Islet precursor cell (in vitro differentiated cells): ENCODE measurements at places on chromosomes 13 and 19.

- no peak for DNase-seq
Measured at GRCh38 chr13:95708811-95709500, 32.0 kb downstream of the DNAJC3 start.

DNA sequence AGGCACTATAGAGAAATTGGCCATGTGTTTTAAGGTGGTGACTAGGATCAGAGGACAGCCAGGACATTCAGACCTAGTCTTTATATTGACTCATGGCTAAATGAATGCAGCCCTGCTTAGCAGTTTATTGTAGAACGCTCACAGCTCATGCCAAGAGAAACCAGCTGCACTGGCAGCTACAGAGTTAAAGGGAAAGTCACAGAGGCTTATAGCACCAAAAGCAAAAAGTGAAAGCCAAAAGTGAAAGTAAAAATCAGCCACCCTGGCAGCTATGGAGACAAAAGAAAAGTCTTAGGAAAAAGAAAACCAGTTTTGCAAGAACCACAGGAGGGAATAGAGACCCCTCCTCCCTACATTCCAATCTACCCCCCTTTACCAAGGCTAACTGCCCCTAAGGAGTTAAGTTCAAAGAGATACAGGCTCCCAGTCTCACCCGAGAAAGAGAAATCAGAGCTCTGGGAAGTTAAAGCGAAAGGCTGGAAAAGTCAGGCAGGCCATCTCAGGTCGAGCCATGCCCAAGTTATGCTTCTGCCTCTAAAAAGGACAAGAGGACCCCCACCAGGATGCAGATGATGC lies 99.0 kb downstream of the ZNF429 start:
- DNase-seq: no peak

GRCh38 chr19:5635427-5635826 lies 12.5 kb downstream of the SAFB start:
- no peak for DNase-seq

DNA sequence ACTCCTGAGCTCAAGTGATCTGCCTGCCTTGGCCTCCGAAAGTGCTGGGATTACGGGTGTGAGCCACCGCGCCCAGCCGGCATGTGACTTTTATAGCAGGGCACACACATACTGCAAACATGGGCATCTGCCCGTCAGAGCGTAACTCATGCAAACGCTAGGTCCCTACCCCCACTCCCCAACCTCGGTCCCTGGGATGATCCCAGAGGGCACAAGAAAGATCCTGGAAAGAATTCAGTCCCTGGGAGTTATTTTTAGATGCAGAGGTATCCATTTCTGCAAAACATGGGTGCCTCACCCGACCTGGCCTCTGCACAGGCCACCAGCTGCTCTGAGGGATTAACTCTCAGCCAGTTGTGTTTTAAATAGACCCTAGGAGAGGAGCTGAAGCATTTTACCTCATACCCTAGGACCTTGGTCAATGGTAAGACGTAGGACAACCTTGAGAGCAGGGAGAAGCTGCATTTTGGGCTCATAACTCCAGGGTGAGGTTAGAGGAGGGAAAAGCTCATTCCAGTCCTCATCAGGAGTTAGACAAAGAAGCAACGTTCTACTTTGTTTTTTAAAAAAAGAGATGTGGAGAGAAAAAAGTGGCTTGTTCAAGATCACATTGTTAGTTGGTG lies 10.8 kb downstream of the TMEM38A start:
- DNase-seq: no peak

DNA sequence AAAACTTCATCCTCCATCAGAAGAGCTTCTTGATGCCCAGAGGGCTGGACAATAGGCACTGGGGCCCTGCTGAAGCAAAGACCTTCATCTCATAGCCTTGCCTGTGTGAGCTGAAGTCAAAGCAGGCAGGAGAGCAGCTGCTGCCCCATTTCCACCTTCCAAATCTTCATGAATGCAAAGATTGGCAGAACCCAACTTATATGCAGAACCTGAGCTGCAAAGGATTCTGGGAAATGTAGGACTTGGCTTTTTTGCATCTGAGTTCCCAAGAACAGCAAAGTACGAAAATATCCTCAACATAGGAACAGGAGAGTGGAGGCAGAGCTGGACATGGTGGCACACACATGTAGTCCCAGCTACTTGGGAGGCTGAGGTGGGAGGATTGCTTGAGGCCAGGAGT lies 30.8 kb downstream of the CKM start:
- no peak for DNase-seq

GRCh38 chr13:33284031-33284430 lies 1.5 kb downstream of the STARD13 start:
- DNase-seq: no peak

DNA sequence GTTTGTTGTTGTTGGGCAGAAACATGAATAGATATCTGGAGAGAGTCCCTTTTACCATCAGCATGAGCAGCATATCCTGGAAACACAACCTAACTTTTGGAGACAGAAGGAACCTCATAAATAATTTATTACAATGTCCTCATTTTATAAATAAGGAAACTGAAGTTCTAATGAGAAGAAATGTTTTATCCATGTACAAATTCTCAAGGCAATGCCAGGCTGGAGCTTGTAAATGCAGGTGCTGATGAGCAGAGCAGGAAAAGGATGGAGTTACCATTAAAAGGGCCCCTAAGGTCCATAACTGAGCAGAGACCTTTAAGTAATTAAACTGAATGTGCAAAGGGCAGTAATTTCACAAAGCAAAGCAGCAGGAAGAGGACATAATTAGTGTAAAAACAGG lies 17.3 kb downstream of the LCP1 start:
- DNase-seq: no peak

- no peak for DNase-seq
Measured at GRCh38 chr13:99565478-99566124, 64.3 kb downstream of the TM9SF2 start.

DNA sequence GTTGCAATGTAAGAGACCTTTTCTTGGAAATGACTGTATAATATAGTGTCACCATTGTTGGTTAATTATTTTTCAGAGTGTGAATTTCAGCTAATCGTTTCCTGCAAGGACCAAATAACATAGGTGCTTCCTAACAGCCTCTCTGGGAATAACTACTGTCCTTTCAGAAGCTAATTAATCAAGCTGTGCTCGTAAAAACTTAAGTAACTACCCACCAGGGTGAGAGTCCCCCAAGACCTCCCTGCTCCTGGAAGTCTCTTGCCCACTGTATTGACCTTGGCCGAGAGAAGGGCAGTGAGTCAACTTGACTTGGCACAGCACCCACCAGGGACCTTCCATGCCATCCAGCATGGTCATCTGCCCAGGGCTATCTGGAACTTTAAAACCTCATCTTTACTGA lies 50.3 kb downstream of the UQCRFS1 start:
- no peak for DNase-seq

- no peak for DNase-seq
Measured at GRCh38 chr13:98182589-98182988, 5.5 kb upstream of the RNF113B start.

DNA sequence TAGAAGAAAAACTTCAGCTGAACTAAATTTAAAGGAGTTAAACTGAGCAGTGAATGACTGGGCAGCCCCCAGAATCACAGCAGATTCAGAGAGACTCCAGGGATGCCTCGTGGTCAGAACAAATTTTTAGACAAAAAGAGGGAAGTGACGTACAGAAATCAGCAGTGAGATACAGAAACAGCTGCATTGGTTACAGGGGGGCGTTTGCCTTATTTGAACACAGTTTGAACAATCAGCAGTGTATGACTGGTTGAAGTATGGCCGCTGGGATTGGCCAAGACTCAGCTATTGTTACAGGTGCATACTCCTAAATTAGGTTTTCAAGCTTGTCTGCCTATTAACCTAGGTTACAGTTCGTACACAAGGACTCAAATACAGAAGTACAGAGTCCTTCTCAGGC lies 2.2 kb upstream of the SPRYD7 start:
- no peak for DNase-seq

DNA sequence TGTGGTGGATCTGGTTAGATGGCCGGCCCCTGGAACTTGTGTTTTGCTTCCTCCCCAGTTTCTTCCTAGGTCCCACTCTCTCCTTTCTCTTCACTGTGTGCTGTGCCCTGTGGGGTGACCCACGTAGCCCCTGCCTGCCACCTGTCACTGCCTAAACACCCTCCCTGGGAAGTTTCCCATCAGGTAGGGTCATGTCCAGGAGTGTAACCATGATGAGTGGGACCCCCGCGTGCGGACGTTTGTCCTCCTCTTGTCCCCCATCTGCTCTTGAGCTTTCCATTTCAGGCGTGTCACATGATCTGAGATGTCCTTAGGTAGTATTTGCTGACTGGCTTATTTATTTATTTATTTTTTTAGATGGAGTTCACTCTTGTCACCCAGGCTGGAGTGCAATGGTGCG lies 61.3 kb downstream of the ARHGEF7 start:
- DNase-seq: no peak

- DNase-seq: peak; percentile 54
Measured at GRCh38 chr13:40667622-40667978, 1.2 kb upstream of the FOXO1 start.

DNA sequence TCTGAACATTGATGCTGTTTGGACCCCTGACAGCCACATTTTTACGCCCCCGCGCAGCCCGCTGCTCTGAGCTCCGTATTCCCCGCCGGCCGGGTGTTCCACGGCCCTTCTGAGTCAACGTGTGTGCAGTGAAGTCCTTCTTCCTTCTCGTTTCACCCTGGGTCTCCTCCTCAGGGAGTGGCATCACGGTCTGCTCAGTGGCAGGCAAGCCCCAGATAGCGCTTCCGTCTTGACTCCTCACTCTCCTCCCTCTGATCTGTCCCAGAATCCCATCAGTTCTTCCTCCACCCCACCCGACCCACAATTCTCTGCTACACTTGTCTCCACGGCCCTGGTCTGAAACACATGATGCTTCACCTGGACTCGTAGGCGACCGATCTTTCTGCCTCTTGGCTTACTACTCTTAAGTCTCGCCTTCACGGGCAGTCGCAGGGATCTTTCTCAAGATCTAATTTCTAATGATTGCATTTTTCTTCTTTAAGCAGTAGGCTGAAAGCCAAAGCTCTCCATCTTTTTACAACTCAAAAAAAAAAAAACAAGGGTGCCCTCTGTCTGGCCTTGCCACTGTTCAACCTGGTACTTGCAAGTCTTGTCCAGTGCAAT lies 33.9 kb downstream of the CCNE1 start:
- peak; percentile 76 for DNase-seq

DNA sequence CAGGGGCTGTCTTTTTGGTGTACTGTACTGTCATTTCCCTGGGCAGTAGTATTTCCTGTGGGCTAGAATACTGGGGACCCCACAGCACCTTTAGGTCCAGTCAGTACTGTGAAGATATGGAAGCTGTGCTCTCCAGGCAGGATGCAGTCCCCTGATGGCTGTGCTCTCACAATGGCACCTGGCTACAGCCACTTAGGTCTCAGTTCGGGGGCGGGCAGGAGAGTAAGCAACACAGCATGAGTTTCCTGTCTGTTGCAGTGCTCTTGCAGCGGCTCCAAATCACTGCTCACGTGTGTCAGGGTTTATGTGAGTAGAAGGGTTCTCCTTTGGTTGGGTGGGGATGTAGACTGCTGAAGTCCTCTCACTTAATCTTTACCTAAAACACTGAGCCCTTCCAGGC lies 810.4 kb downstream of the DACH1 start:
- no peak for DNase-seq

GRCh38 chr13:112057736-112058518 lies 9.0 kb upstream of the SOX1 start:
- peak; percentile 43 for DNase-seq

- no peak for DNase-seq
Measured at GRCh38 chr19:343941-344624, 513 bp downstream of the MIER2 start.

- DNase-seq: no peak
Measured at GRCh38 chr19:32129141-32129540, 216.3 kb upstream of the ZNF507 start.

- DNase-seq: peak; percentile 81
Measured at GRCh38 chr19:39506944-39507714, 7.8 kb upstream of the SELENOV start.

GRCh38 chr13:33251131-33251661 lies 34.4 kb downstream of the STARD13 start:
- peak; percentile 75 for DNase-seq

DNA sequence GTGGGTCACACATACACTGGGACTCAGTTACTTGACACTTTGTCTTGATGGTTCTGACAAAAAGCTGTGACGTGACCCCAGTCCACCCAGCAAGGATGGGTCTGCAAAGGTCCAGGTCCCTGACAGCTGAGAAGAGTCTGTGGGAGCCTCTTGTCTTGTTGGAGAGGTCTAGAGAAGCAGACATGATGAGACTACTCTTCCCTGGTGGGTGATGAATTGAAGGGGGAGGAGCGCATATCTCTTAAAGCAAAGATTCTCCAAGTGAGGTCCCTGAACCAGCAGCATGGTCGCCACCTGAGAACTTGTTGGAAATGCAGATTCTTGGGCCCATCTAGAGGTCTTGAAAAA lies 78.5 kb upstream of the MEDAG start:
- no peak for DNase-seq

DNA sequence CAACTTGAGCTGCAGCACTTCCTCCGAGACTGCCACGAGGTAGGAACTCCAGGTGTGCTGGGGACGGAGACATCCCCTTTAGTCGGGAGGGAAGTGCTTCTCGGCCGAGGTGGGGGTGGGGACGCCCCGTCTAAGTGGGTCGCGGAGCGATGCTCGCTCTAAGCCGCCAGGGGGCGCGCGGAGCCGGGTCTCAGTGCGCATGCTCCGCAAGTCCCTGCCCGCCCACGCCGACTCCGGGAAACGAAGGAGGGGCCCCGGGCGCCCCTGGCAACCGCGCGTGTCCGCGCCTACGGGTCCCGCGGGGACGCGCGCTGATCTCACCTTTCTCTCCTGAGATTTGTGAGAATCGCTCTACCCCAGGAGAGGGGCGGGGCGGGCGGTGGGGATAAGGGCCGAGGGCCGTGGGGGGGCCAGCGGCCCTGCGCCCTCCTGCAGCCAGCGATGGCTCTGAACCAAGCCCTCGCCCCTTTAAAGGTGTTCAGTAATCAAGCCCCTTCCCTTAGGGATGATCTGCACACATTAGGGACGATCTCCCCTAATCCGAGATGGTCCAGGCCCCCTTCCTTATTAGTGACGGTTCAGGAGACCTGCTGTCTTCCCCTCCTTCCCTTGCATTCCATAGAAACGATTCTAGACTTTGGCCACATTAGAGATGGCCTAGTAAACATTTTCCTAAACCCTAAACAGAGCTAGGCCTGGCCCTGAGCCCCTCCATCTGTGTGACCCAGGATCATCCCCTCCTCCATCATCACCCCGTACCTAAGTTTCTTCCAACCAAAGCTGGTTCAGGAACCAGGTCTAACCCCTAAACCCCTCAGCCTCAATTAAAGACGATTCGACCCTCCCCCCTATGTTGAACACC lies 47.3 kb upstream of the SHKBP1 start:
- DNase-seq: peak; percentile 92

DNA sequence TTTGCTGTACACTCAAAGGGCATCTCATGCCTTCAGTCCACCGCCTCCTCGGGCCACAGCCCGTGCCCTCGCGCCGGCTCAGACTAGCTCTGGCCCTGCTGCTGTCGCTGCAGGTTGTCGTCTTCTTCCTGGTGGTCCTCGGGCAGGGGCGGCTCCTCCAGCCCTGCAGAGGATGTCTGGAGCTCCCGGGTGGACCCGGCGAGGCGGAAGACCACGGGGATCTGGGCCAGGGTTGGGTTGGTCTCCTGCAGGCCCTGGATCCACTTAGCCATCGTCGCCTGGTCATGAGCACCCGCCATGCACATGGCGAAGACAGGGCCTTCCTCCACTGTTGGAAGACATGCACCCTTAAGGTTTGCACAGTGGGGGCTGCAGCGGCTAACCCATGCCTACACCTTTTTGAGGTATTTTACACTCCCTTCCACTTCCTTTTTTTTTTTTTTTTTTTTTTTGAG lies 489 bp upstream of the ZNF653 start:
- DNase-seq: no peak
